ENCODE measurements at places on chromosomes 5 and 9. TPM values are rescaled to one million over a fixed set of nuclear protein-coding genes. Genes with fewer than 3 reads are reported as not detected.

DNA sequence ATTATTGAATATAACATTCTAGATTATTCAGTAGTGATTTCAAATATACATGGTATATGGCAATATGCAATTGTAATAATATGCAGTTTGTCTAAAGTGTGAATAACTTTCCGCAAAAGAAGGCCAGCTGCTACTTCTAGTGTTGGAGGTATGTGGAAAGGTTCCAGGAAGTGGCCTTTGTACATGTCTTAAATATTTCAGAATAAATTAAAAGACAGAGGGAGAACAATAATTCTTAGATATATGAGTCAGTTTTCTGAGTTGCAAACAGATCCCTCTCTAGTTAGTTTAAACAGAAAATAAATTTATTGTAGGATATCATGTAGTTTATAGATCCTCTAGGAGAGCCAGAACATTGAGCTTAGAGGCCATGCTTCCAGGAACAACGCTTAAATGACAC, 210.8 kb upstream of the ELL2 start:
- no peak for DNase-seq

The CAAP1 gene
- 7.3 TPM for total RNA-seq

The SCGB3A2 gene
- not detected for total RNA-seq

The DNAJC25 gene
- total RNA-seq, result 5.4 TPM

GRCh38 chr5:28286566-28286965, 1248.2 kb upstream of the CDH9 start:
- DNase-seq, result no peak

GRCh38 chr5:58459146-58460001, 512 bp downstream of the PLK2 start:
- no peak for DNase-seq

GRCh38 chr9:26746357-26747072, 146.1 kb downstream of the CAAP1 start:
- no peak for DNase-seq

GRCh38 chr5:3230254-3230653, 365.4 kb upstream of the IRX1 start:
- DNase-seq, result no peak

- DNase-seq, result no peak
Measured at GRCh38 chr5:89276566-89277305, 393.8 kb upstream of the MEF2C start.

- peak; percentile 87 for DNase-seq
Measured at GRCh38 chr5:112958093-112959088, 18.2 kb upstream of the DCP2 start.

- DNase-seq, result no peak
Measured at GRCh38 chr5:5062525-5063302, 77.4 kb upstream of the ADAMTS16 start.

GRCh38 chr9:121059998-121060636, 10.0 kb upstream of the C5 start:
- DNase-seq, result no peak

The MEF2C gene
- total RNA-seq, result 46.7 TPM

The NXNL2 gene
- total RNA-seq, result not detected

The ORM2 gene
- total RNA-seq, result not detected

- DNase-seq, result peak; percentile 55
Measured at GRCh38 chr9:134173127-134174072, 9.0 kb upstream of the RNU6ATAC start.

DNA sequence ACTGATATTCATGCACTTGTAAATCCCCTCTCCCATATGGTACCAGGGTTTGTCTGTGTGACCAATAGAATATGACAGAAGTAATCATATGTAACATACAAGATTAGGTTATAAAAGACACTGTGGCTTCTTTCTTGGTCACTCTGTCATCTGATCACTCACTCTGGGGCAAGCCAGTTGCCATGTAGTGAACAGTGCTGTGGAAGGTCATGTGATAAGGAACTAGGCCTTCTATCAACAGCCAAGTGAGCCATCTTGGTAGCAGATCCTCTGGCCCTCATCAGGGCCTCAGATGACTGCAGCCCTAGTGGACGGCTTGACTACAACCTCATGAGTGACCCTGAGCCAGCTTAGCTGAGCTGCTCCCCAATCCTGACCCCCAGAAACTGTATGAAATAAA, 30.0 kb upstream of the MATR3 start:
- DNase-seq, result no peak

The ENG gene
- total RNA-seq, result 131 TPM

GRCh38 chr5:92023141-92023471, 640.0 kb upstream of the ARRDC3 start:
- no peak for DNase-seq

DNA sequence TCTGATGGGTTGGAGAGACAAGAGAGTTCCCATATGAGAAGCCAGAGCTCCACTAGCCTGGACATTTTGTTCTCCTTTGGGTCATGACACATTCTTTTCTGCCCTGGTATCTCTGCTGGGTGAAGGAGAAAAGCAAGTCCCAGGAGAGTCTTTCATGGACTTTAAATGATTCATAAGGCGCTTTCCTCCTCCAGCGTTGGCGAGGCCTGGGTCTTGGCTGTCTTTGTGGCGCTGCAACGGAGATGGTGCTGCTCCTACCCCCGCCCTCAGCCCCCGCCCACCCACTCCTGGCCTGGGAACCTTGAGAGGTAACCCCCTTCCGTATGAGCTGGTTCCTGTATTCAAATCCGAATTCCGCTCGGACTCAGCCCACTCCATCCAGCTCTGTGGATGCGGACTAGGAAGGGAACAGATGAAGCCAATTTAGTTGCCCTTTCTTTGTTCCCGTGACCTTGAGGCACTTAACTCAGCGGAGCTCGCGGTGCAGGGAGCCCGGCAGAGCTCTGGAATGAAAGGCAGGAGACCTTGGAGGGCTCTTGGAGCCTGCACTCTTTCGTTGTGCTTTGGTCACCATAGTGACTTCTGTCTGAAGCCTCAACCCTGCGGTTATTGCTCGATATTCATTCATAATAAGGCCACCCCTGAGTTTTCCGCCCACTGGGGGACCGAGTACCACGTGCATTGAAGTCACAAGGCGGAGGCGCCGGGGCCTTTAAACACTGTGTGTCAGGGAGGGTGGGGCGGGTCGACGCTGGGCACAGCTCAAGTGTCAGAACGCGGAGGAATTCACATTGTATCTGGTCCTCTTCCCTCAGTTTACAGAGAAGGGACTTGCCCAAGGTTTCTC, 14.0 kb upstream of the PWWP2A start:
- no peak for DNase-seq

The SLC6A19 gene
- not detected for total RNA-seq

DNA sequence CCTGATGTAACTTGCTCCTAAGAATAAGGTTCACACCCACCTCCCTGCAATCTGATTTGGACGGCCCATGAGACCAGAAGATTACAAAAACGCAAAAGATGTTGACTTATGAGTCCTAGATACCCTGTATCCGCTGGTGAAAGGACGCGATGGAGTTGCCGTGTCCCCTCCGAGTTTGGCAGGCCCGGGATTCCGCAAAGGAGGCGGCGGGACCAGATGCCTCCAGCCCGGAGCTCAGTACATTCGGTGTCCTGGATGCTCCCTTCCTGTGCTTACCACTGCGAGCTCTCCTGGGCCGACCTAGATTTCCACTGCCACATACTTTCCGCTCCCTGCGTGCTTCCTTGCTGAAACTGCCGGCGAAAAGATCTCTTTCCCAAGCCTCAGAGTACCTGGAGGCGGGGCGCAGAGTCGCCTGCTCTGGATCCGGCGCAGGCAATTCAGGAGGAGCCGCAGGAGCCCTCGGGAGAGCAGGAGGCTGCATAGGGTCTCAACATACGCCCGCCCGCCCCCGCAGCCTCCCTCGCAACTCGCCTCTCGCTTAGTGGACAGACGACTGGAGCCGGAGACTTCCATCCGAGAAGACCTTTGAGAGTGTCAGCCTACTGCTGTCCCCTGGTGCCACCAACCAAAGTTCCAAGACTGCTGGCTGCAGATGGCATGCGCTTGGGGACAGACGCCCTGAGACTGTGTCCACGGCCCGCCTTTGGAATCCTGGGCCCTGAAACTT, 39.8 kb downstream of the ANXA2R start:
- DNase-seq, result no peak

The DOK3 gene
- 4.4 TPM for total RNA-seq
